NCI-H526 (cell line): ENCODE measurements at places on chromosomes 5 and 9.

DNA sequence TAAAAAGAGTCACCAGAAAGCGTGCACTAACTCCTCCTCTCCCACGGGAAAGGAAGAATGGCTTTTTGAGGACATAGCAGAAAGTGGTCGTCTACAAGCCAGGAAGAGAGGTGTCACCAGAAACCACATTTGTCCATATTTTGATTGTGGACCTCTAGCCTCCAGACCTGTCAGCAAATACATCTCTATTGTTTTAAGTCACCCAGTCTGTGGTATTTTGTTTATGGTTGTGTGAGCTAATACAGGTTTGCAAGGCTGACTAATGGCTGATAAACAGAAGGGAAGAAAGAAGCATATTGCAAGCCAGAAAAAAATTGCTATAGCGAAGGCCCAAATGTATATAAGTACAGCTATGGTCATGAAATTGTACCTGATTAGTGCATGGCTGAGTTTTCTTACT, 21.4 kb downstream of the WDR70 start:
- no peak for DNase-seq

DNA sequence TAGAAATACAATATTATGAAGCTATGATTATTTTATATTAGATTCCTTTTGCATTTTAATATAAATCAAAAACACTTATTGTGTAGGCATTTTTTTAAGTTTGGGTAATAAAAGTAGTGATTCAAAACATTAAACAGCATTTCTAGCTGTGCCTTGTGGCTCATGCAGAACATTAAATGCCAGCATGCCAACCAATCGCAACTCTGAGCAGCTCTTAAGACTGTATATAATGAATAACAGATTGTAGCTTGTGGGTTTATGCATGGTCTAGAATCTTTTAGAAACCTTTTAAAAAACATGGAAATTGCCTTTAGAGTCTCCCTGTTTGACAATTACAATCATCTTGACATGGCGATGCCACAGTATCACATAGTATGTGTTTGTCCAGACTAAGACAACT, 903.8 kb downstream of the EFNA5 start:
- no peak for DNase-seq

DNA sequence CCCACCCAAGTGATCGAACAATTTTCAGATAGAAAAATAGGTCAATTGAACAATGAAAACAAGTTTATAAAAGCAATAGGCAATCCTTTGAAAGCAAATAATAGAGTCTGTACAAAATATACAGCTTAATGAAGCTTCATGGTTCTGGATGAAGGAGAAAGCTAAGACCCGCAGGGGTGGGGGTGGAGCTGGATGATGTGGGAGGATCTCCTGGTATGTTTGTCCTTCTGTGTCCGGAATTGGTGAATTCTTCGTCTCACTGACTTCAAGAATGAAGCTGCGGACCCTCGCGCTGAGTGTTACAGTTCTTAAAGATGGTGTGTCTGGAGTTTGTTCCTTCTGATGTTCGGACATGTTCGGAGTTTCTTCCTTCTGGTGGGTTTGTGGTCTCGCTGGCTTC, 149.9 kb downstream of the NXNL2 start:
- DNase-seq, result no peak

- DNase-seq, result no peak
These were observed 188.8 kb downstream of the NXNL2 start for GRCh38 chr9:88723751-88724150.

GRCh38 chr5:96134886-96135285, 173.2 kb upstream of the ELL2 start:
- DNase-seq, result no peak

DNA sequence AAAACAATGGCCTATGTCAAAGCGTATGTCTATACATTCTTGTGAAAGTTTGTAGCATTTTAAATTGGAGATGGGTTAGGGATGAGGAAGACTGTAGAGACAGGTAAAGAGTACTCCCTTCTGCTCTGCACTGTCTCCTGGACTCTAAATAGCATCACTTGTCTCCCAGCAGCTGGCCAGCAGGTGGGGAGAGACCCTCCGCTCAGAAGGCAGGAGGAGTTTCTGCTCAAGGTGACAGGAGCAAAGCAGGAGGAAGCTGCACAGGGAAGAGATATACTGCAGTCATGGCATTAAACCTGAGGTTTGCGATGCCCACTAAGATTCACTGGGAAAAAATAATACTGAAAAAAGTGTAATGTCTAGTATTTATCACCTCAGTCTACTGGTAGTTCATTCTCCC, 10.7 kb upstream of the ASTN2 start:
- DNase-seq, result no peak
